BJ (cell line): ENCODE measurements at places on chromosomes 2 and 18.
A peak's percentile ranks its signal among the peaks of the same experiment; 100 is the strongest.

- DNase-seq = no peak
Measured at GRCh38 chr18:76401498-76401897, 93.5 kb downstream of the ZNF516 start.

- DNase-seq = no peak
Measured at GRCh38 chr18:25066516-25066915, 285.4 kb downstream of the ZNF521 start.

DNA sequence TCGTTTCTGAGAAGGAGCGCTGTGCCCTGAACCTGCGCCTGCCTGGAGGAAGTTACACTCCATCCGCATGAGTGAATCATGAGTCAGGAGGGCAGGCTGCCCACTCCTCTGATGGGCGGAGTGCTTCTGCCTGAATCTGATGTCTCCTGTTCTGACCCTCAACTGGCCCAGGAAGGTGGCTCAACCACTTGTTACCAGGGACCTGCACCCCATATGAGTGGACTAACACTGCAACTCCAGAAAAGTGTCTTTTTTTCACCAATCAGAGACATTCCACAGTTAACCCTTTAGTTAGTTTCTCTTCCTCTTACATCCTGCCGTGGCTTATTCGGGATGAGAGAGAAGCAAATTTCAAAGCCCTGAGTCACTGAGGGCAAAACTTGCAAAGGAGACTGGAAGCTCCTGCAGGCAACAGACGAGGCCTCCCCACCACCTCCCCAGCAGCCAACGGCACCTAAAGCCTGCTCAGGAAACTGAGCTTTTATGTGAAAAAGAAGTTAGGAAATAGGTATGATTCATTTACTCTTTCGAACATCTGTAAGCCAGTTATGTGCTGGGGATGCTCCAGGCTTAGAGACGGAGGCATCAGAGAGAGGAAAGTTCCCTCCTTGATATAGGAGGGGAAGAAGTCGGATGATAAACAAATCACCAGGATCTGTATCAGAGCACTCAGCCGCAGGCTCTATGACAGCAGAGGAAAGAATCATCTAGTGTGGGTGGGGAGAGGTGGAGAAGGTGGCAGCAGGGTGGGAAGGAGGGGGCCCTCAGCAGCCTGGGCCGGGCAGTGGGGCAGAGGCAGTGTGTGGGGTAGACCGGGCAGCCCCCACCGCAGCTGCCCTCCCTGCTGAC, 30.9 kb downstream of the MBP start:
- DNase-seq = peak; percentile 87

DNA sequence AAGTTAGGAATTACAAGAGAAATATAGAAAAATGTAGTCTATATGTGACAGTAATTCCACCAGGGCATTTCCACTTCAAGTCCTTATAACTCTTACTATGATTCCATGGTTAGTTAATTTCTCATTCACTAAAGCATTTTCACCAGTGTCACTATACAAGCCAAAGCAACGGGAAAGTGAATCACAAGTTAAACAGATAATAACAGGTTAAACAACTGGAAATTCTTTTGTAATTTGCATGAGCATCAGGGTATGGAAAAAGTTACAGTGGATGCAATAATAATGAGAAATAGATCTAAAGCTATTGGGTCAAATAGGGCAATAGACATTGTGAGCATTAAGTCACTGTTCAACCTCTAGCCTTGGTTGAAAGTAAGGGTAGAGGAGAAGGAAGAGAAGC, 88.9 kb upstream of the ST6GAL2 start:
- no peak for DNase-seq

- no peak for DNase-seq
Measured at GRCh38 chr18:8685914-8686216, 19.5 kb upstream of the MTCL1 start.

- DNase-seq = no peak
Measured at GRCh38 chr18:33711514-33711913, 133.5 kb downstream of the ASXL3 start.

DNA sequence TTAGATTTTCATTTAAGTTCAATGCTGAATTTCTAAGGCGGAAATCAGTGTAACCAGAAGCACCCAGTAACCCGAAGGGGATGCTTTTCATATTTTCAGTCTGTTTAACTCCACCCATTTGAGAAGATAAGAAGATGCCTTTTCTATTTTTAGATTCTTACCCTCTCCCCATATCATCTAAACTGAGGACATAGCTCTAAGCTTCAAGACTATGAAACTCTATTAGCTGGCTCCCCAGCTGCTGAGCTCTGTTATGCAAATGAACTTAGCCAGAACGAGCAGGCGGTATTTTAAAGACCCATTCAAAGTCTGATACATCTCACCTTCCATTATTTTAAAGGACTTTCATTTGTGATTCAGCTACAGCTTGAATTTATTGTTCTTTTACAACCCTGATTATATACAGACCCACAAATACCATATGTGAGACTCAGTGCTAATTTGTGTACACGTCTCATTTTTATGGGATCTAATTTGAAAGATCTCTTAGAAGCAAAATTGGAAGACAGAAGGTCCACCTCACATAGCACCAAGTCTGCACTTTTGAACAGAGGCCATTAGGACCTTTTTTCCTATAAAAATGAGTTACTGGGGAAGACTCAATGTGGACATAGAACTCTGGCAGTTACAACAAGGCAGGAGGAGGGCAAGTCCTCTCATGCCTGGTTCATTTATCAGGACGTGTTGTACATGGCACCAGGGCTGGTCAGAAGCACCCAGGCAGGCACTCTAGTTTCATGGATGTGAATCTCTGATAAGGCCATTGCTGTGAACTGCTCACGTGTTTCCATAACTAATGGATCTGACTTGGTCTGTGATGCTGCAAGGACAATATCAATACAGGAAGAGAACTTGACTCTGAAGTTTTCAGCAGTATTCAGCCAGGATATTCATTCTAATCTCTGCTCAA, 16.3 kb downstream of the CDC42EP3 start:
- DNase-seq = no peak

GRCh38 chr2:71829008-71829407, 318.7 kb downstream of the CYP26B1 start:
- DNase-seq = peak; percentile 39

GRCh38 chr2:129428086-129428660, 551.3 kb upstream of the RAB6C start:
- DNase-seq = no peak

DNA sequence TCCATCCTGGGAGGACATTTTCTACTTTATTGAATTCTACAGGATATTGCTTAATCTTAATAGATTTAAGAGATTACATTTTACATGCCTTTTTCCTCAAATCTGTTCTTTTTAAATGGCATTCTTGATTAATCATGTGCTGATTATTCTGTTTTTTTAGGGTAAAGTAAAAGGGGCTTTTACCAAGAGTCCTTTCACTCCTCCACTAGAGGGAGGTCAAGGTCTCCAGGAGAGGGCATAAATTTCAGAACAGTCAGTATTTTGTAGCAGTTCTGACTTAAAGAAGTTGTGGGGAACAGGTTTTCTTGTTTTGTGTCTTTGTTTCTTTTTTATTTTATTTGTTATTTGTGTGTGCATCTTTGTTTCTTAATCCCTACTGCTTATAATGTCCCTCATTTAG, 25.4 kb downstream of the WDR75 start:
- no peak for DNase-seq

DNA sequence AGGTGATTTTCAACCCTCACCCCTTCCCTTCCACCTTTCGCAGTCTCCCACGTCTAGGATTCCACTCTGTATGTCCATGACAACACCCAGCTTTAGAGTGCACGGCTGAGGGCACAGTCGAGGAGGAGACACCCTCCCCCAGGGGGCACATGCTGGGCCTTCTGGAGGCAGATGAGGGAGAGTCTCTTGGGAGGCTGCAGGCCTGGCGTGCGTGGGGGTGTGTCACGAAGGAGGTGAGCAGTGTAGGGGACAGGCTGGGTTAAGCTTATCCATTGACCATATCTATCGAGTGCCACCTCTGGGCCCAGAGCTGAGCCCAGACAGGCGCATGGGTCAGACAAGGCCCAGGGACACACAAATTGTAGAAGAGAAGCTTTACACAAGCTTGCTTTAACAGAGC, 18.8 kb downstream of the PROC start:
- DNase-seq = no peak

DNA sequence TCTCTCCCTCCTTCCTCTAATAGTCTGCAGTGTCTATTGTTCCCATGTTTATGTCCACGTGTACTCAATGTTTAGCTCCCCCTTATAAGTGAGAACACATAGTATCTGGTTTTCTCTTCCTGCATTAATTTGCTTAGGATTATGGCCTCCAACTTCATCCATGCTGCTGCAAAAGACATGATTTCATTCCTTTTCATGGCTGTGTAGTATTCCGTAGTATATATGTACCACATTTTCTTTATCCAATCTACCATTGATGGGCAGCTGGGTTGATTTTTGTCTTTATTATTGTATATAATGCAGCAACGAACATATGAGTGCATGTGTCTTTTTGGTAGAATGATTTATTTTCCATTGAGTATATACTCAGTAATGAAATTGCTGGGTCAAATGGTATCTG, 13.8 kb downstream of the GKN2 start:
- no peak for DNase-seq

GRCh38 chr18:13067966-13068365, 76.8 kb downstream of the CEP192 start:
- DNase-seq = no peak

DNA sequence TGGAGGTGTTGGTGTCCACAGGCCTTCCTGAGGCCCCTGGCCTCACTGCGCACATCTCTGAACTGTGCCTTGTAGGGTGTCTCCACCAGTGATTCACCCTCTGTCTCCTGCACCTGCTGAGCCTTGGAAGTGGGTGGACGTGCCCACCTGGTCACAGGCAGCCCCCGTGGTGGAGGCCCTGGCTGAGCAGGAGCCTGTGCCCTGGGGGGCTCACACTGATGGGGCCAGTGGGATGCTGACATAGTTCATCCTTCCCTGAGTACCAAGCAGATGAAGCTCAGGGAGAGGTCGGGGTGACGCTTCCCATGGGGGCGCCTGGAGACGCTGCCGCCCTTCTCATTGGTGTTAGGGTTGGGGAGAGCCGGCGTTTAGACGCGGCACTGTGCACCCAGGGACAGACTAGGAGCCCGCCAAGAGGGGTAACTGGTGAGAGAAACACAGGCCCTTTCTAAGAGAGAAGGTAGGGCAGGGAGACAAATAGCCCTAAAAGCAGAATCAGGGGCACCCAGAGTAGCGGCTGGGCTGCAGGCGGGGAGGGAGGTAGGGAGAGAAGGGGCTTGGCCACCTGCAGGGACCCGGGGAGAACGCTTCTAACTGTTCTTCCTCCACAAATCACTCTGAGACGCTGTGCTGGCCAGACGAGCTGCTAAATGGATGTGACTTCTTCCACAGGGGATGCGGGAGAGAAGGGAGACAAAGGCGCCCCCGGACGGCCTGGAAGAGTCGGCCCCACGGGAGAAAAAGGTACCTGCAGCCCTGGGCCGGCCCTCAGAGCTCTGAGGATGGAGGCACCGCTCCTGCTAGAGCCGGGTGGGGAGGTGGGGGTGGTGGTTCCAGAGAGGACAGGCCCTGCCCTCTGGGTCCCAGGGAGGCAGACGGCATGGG, 18.0 kb downstream of the COLEC11 start:
- no peak for DNase-seq

- DNase-seq = no peak
Measured at GRCh38 chr2:79576451-79576850, 63.6 kb downstream of the CTNNA2 start.

GRCh38 chr2:134681201-134681600, 37.6 kb downstream of the TMEM163 start:
- no peak for DNase-seq

GRCh38 chr2:88698027-88698413, 6.5 kb downstream of the RPIA start:
- no peak for DNase-seq

GRCh38 chr2:238584617-238585016, 157.9 kb downstream of the ASB1 start:
- no peak for DNase-seq

DNA sequence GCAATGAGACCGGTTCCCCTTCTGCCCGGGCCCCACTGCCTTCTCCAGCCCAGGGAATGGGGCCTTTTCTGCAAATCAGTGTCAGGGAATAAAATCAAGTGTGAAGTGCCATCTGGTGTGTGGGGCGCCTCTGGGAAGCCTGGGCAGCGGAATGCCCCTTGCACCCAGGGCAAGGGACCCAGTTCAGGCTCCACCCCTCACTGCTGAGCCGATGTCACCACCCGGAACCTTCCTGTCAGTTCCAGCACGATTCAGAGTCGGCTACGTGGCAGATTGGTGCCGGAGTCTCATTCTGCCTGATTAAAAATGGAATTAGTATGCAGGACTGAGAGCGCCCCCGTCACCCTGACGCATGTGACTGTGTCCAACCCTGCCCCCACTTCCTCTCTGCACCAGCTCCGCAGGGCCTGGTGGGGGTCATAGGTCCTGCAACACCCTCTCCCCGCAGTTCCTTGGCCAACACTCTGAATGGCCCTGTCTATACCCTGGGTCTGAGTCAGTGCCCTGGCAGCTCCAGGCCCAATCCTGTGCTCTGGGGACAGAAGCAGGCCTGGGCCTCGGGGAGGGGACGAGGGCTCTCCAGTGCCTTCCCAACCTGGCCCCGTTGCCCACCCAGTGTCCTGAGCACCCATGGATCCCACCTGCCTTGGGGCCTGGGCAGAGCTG, 8.2 kb upstream of the ALPI start:
- DNase-seq = no peak

- no peak for DNase-seq
Measured at GRCh38 chr2:106054880-106055655, 139.0 kb downstream of the UXS1 start.

GRCh38 chr18:9353596-9353995, 19.0 kb downstream of the TWSG1 start:
- DNase-seq = no peak

DNA sequence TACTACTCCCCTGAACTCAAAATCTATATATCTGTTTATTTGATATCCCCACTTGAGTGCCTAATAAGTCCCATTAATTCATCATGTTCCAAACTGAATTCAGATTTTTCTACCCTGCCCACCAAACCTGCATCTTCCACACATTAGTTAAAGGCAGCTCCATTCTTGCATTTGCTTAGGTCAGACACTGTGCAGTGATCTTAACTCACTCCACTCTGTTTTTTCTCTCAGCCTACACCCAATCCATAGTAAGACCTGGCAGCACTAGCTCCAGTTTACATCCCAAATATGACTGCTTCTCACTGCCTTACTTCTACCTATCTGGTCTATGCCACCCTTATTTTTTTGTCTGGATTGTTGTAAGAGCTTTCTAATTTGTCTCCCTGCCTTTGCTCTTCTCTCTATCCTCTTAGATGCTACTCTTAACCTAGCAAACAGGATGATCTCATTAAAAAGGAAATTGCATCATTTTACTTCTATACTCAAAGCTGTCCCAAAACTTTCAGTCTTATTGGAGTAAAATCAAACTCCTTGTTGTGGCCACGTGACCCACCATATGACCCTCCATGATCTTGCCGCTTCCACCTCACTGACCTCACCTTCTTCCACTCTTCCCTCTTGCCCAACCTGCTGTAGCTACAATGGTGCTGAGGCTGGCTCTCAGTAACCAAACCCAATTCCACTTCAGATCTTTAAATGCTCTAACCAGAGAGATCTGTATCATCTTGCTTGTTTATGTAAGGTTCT, 274.9 kb upstream of the FANCL start:
- DNase-seq = no peak

- DNase-seq = no peak
Measured at GRCh38 chr2:37005118-37005868, 39.0 kb upstream of the STRN start.

- no peak for DNase-seq
Measured at GRCh38 chr2:85812094-85812735, 58.4 kb downstream of the ATOH8 start.
